Testis (tissue), 5 donors: ENCODE measurements at places on chromosomes 6 and 20. TPM values are rescaled to one million over a fixed set of nuclear protein-coding genes. Genes with fewer than 3 reads are reported as not detected.

KCNG1 gene
- 20.9 TPM for polyA plus RNA-seq

GTSF1L gene
- 244 TPM for polyA plus RNA-seq

DNA sequence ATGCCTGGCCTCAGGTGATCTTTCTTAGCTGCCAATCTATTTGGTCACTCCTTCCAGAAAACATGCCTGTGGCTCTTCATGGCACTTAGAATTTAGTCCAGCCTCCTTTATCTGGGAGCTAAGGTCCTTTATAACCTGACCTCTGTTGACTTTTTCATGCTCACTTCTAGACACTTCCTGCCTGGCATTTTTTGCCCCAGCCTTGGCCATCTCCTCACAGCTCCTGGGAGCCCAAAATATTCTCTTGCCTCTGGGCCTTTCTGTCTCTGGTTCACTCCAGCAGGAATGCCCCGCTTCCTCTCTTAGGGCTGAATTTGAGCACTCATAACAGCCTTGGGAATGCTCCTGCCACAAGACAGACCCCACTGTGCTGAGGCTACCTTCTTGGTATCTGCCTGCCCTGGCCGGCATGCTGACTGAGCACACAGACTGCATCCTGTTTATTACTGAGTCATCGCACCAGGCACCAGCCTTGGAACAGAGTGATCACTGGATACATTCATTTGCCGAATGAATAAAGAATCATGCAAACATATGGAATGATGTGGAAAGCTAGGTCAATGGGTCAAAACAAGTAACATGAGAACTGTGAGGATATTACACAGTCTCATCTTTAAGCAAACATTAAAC is 5.8 kb upstream of the EEF1E1 start:
- no peak for DNase-seq

DNA sequence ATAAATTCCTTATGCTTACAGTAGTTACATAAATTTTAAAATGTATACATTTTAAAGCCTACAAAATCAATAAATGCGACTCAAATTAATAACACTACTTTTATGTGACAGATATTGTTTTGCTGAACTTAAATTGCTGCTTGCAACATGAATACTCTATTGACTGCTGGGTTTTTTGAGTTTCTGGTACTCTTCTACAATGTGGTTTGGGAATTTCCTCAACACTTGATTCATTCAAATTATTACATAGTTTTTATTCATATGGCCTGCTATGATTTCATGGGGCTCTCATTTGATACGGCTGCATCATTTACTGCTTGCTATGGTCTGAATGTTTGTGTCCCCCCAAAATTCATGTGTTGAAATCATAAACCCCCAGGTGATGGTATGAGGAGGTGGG is 2.3 kb upstream of the TXLNB start:
- DNase-seq, result no peak

GRCh38 chr6:56956491-56956890 is 1.6 kb downstream of the BEND6 start:
- DNase-seq, result no peak

GRCh38 chr6:28980137-28980851 is 24.8 kb downstream of the ZNF311 start:
- DNase-seq, result peak; percentile 54

DNA sequence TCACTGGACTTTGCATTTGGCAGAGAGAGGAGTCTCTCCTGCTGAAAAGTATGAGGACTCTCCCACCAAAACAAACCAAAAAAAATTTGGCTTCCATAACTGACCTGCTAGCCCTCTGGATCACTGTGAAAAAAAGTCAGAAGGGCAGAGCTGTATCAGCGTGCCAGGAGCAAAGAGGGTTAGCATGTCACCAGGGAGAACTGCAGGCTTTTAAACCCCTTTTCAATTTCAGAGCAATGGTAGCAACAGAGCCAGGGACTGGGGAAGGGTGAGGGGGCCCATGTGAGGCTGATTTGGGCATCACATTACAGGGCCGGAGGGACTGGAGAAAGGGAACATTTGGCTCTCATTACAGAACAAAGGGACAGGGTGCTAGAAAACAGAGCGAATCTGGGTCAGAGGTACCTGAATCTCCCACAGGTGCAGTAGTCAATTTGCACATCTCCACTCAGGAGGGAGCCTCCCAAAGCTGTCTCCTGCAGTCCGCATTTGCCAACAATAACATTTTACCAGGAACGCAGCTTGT is 185.7 kb upstream of the EYA4 start:
- no peak for DNase-seq

GRCh38 chr6:109411034-109411433 is 28.8 kb upstream of the CD164 start:
- no peak for DNase-seq

DNA sequence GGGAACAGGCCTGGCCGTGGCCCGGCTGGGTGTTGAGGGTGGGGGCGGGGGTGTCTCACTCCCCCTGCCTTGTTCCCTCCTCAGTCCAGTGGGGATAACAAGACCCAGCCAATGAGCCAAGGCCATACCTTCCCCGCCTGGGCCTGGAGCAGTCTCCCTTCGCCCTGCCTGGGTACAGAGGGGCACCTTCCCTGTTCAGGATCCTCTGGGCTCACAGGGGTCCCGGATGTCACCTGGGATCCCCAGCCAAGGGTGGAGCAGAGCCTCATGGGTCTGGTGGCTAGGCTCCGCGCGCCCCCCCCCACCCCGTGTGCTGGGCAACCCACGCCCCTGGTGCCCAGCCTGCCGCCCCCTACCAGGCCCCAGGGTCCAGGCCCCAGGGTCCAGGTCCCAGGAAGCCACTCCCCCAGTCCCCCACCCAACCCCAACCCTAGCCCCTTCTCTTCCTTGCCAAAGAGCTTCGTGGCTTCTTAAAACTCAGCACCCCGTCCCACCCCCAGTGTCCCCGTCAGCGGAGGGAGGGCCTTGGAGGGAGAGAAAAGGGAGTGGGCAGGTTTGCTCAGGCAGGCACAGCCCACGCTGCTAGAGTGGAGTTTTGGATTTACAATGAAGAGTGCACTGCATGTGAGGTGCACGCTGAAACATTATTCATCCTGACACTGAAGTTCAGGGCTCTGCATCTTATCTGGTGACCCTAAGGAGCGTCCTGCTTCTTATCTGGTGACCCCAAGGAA is 11.8 kb downstream of the HRH3 start:
- DNase-seq, result no peak

DNA sequence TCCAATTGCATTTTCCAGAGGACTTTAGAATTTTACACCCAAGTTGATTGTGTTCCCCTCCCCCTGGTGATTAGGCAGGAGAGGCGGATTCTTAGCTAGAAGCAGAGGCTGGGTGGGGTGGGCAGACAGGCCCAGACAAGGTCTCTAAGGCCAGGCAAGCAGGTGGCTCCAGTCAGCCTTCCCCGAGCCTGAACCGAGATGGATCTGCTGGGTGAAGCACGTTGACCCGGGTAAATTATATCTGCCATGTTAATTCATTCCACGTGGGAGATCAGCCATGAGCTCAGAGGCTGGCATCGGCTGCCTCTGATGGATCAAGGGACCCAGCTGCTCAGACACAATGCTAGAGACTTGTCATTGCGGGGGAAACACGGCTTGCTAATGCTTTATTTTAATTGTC is 159.5 kb upstream of the MAFB start:
- no peak for DNase-seq

RAMACL gene
- not detected for polyA plus RNA-seq

DNA sequence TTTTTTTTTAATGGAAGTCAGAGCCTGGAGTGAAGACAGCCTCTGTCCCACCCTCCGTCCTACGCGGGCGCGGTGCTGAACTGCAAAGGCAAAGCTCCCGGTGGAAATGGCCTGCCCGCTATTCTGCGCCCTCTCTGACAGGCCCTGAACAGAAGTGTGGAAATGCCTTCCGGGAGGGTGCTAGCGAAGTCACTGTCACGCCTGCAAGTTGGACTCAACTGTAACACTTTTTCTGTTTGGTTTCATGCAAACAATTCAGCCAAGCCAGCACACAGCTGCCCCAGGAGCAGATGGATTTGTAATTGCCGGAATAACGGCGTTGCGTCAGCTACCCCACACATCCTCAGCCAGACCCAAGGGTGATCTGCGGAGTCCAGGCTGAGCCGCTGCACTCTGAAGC is 107.6 kb downstream of the PSMB1 start:
- peak; percentile 11 for DNase-seq
